Chondrocyte (in vitro differentiated cells): ENCODE measurements at places on chromosomes 12 and 14.

GRCh38 chr12:94151582-94151981 is 3.2 kb downstream of the PLXNC1 start:
- no peak for DNase-seq

- DNase-seq, result no peak
Observed at GRCh38 chr14:53452005-53452673, 299.0 kb upstream of the DDHD1 start.

DNA sequence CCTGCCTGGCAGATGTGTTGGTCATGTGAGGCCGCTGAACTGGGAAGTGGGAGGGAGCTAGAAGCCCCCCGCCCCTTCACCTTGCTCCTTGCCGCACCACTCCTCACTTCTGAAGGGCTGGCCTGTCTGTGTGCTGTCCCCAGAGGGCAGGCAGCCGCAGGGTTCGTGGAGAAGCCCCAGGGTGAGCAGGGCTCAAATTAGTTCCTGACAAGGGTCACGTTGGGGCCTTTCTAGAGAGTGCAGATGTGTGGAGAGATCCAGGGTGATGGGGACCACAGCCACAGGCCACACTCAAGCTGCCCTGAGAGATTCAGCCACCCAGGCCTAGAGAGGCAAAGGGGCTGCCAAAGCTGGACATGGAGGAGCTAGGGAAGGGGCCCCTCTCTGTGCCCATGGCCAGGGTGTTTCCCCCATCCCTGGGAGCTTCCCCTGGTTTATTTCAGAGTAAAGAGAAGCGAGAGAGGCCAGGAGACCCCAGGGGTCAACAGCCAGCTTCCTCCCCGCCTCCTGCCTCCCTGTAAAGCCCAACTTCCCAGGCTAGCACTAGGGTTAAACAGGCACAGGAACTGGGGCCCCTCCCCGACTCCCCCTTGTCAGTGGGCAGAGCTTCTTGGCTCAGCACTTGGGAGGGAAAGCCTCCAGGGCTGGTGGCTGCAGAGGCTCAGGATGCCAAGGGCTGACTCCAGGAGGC is 16.2 kb downstream of the SLC25A29 start:
- DNase-seq, result peak; percentile 59

GRCh38 chr14:94001501-94002396 is 4.6 kb downstream of the CCDC197 start:
- DNase-seq, result no peak

- DNase-seq, result no peak
Observed at GRCh38 chr14:34355584-34356263, 106.3 kb downstream of the SPTSSA start.
